ENCODE measurements at places on chromosomes 2 and 18.

DNA sequence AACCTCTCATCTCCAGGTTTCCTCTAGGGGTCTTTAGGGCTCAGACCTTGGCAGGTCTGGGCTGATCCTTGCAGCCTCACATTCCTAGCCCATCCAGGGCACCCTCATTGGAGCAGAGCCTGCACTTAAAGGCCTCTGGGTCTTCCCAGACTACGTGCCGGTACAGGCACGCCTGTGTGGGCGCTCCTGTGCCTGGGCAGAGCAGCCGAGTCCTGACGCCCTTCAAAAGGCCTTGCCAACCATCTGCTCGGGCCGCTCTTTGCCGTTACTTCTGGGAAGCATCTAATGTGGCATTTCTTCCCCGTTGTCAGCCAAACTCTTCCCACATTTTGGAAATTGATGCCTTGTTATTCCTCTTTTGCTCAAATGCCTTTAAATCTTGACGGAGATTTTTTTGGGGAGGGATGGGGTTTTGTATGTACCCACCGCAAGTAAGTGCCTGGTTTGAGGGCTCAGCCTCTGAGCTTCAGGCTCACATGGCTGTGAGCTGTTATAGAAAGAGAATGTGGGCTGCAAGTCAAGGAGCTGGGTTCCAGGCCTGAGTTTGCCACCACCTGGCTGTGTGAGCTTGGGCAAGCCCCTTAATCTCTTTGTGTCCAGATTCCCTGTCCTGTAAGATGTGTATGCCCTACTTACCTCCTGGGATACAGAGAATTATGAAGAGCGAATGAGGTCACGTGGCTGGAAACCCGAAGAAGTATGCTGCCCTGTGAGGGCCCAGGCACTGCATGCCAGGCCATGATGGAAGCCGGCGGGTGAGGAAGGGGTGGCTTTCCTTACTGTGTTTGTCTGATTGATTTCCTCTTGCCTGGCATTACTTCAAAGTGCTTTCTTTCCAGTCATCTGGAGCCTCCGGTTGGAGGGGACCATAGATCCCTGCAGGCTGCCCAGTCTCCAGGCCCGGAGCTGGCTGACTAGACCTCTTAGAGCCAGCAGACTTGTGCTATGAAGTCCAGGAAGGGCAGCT lies 20.6 kb downstream of the EHD3 start:
- no peak for DNase-seq

GRCh38 chr18:42080340-42080739 lies 125.3 kb downstream of the PIK3C3 start:
- DNase-seq = no peak

- DNase-seq = no peak
Measured at GRCh38 chr2:21263622-21264021, 139.9 kb downstream of the TDRD15 start.

DNA sequence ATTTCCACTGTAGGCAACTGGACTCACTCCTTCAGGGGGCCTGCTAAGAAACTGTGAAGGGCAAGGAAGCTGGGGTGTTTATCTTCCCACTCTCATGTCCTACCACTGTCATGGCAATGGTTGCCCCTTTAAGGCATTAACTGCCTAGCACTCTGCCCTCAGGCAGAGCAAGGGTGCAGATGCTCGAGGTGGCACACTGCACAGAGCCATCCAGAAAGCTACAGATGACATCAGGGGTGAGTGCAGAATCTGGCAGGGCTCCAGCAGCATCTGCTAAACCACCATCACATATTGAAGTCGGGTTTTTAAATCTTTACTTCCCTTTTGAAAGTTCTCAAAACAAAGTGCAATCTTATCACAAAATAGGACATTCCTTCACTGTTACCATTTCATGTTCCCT lies 75.4 kb downstream of the RAPGEF4 start:
- DNase-seq = no peak

DNA sequence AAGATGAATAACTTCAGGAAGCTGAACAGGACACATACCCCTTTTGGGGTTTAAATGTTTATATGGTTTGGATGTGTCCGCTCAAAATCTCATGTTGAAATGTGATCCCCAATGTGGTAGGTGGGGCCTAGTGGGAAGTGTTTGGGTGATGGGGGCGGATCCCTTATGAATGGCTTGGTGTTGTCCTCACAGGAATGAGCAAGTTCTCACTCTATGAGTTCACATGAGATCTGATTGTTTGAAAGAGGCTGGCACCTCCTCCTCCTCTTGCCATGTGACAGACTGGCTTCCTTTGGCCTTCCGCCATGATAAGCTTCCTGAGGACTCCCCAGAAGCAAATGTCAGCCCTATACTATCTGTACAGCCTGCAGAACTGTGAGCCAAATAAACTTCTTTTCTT lies 88.6 kb upstream of the ZNF532 start:
- no peak for DNase-seq

All from activated naive CD8-positive, alpha-beta T cell treated with anti-CD3 and anti-CD28 coated beads for 36 hours (primary cell).